ENCODE measurements at places on chromosomes 1 and 21.

DNA sequence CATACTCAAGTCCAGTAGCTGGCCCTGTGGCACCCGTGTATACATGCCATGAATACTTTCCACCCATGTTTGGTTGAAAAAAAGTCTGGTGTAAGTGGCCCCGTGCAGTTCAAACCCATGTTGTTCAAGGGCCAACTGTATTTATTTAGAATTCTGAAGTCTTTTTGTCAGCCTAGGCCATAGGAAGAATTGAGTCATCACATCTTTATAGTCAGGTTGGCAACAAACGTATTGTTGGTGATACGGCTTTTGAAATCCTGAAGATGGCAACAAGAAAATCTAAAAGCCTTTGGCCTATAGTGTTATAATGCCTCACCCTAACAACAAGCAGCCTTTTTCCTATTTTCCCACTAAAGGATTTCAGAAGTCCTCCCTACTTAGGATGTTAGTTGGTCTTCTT lies 363.6 kb downstream of the PLPP3 start:
- DNase-seq: no peak

GRCh38 chr1:82048596-82048995 lies 247.9 kb downstream of the ADGRL2 start:
- DNase-seq: peak; percentile 50

DNA sequence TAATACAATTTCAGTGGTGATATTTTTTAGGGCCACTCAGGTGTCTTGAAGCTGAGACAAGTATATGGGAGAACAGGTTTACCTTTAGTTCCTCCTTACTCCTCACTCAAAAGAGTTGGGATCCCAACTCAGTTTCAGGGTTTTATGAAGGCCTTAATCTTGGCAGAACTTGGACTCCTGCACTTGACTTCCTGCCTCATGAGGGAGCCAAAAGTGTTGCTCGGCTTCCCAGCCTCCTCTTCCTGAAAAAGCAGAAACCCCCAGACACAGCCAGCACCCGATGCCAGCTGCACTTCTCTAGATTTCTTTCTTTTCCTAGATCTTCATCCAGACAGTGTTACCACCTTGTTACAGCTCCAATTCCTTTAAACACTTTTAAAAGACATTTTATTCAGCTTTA lies 70.8 kb upstream of the TMPRSS2 start:
- no peak for DNase-seq

DNA sequence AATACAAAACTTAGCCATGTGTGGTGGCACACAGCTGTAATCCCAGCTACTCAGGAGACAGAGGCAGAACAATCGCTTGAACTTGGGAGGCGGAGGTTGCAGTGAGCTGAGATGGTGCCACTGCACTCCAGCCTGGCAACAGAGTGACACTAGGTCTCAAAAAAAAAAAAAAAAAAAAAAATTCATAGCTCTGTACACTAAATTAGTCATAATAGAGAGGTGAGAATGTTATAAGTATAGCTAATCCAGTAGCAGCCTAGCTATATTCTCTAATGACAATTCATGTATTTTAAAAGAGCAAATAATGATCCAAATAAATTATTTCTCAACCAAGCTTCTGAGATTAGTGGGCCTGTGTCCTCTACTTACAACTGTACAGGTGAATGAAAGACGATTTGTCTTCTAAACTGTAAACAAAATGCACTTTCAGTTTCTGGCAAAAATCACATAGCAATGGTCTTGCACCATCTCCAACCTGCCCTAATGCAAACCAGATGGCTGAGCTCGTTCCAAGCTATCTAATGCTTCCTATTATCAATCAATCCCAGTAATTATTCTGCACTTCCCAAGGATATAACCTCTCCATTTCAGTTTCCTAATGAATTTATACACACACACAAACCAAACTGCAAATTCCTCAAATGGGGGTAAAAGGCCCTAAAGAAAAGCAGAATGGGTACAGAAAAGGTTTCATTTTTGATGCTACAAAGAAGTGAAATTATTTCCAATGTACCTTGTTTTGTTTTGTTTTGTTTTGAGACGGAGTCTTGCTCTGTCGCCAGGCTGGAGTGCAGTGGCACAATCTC lies 56.5 kb downstream of the GATAD2B start:
- DNase-seq: no peak

DNA sequence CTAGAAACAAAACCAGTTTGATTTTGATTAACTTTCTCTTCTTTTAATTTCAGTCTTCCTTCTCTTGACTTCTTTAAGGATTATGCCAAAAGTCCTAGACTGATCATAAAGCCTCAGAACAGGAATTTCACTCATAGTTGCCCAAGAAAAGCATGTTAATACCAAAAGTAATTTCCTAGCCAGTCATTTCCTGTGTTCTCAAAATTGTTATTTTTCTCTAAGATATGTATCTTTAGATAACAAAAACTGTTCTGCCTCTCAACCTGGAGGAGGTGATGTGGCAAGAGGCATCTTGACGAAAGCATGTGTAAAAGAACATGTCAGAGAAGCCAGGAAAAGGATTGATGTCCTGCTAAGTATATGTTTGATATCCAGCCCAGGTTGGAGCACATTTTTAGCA lies 78.0 kb upstream of the IPO9 start:
- no peak for DNase-seq

DNA sequence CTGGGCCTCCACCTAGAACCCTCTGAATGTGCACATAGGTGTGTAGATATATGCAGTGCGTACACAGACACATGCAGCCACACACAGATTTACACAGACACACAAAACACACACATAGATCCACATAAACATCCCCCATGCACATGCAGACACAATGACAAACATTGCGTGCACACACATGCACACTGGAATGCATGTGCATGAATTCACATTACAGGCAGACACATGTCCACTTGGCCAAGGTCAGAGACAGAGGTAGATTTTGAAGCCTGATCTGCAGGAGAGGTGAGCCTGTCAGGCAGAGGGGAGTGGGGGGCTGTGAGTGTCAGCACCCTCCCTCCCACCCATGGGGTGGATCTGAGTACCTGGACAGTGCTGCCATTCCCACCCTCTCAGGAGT lies 338.5 kb downstream of the PTPRU start:
- no peak for DNase-seq

GRCh38 chr1:26923711-26924110 lies 2.2 kb downstream of the NUDC start:
- no peak for DNase-seq

- no peak for DNase-seq
Measured at GRCh38 chr1:44035726-44036408, 4.6 kb upstream of the SLC6A9 start.

DNA sequence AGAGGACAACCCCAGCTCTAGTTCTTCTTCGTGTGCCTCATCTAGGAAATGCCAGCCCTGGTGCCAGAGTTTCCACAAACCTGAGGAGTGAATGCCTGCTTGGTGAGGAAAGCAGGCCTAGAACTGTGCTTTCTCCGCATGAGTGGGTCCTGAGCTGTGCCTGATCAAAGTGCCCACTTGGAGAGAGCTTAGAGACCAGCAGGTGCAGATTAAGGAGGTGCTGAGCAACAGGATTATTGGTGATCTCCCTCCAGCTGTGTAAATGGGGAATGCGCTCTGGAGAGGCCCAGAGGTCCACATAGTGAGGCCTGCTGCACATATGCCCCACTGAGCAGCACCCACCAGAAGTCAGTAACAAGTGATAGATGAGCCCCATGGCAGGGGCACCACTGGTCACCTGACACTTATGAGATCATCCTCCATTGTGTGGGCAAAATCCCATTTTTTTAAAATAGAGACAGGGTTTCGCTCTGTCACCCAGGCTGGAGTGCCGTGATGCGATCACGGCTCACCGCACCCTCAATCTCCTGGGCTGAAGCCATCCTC lies 127.2 kb upstream of the ZC3H12A start:
- no peak for DNase-seq

- DNase-seq: no peak
Measured at GRCh38 chr1:238753252-238753651, 633.1 kb upstream of the CHRM3 start.

DNA sequence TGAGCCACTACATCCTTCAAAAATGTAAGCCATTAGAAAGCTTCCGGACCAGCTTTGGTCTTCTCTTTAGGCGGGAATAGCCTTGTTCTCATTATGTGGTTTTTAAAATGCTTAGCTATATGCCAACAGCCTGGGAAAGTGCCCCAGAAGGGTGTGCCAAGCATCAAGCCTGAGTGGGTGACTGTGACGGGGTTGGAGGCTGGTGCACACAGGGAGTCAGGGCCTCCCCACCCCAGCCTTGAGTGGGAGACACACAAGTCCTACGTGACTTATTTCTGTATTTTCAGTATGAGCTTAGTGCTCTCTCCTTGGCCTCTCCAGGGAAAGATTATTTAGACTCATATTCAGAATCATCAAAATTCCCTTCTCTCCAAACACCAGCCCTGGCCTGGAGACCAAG lies 9.8 kb downstream of the UBASH3A start:
- DNase-seq: no peak

DNA sequence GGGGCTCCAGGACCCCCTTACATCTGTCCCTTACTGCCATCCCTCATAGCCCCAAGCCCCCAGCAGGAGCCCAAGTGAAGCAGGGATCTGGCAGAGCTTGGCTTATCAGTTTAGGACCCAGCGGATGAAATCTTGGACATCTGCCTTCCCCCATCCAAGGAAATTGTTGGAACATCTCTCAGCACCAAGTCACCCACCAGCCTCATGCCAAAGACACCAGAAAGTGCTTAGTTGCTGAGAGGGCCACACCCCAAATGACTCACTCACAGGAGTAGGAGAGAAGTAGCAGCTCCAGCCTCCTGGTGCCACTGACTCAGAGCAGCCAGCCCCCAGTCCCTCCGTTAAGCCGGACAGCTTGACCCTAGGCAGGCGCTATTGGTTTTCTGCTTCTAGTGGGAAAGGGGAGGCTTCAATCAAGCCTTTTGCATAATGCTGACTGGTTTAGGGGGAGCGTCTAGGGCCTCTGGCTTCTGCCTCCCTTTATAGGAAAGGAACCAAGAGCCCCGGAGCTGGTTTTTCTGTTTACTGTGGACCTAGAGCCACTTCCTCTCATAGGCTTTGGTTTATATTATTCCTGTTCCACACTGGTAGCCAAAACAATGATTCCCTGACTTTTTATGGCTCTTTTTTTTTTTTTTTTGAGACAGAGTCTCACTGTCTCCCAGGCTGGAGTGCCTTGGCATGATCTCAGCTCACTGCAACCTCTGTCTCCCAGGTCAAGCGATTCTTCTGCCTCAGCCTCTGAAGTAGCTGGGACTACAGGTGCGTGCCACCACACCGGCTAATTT lies 114.2 kb upstream of the IPO9 start:
- no peak for DNase-seq

DNA sequence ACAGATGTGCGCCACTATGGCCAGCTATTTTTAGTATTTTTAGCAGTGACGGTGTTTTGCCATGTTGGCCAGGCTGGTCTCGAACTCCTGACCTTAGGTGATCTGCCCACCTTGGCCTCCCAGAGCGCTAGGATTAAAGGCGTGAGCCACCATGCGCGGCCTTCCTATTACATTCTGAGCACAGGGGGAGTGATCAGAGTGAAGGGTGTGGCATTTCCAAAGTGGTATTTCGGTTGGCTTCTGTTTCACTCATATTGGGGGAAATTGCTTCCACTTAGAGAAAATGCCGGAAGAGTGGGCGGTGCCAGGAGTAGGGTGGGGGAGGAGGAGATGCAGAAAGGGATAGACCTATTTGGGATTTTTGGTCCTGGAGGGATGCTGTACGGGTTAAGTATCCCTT lies 4.3 kb downstream of the PIK3CD start:
- DNase-seq: no peak

GRCh38 chr1:26124418-26125331 lies 13.1 kb downstream of the PDIK1L start:
- DNase-seq: no peak

DNA sequence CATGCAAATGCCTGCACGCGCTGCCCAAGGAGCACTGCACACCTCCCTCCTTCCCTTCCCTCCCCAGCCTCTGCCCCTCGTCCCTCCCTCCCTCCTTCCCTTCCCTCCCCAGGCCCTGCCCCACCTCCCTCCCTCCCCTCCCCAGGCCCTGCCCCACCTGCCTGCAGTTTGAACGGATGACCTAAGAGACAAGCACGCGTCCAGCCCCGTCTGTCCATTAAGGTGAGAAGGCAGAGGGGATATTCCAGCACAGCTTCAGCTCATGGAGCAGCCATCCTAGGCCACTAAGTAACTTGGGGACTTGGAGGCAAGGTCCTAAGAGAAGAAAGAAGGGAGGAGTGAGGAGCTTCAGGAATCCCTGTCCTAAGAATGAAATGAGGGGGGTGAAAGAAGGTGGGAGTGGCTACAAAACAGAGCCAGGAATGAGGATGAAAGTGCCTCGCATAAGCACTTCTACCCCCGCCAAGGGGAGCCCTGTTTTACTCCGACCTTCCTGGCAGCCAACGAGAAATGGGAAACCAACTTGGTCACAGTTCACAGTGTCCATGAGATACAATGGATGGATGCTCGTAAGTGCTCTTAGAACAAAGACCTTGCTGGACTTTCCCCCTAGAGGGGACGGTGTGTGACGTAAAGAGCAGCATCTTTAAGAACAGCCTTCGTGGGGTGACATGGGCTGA lies 21.3 kb upstream of the EFHD2 start:
- no peak for DNase-seq

GRCh38 chr21:31426235-31426797 lies 82.3 kb upstream of the TIAM1 start:
- no peak for DNase-seq

- no peak for DNase-seq
Measured at GRCh38 chr1:12448746-12449177, 169.2 kb downstream of the DHRS3 start.

GRCh38 chr1:84505493-84506001 lies 639 bp upstream of the SPATA1 start:
- peak; percentile 51 for DNase-seq

DNA sequence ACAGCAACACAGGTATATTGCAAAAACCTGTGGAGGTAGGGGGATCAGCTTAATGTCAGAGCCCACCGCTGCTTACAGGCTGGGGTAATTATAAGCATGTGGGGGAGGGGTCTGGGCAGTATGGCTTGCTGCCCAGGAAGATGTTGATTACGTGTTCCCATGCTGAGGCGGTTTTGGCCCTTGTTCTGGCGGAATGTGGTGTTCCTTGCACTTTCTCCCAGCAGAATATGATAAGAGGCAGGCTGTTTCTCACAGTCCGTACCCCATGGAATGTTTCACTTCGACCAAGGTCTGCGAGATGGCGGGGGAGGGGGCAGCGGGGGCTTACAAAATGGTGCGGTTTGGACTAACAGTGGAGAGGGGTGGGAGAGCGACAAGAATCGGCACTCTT lies 9.8 kb upstream of the HPCAL4 start:
- no peak for DNase-seq

GRCh38 chr1:17352419-17352909 lies 19.5 kb upstream of the PADI6 start:
- no peak for DNase-seq

All from NCI-H1930 (cell line).